Activated CD8-positive, alpha-beta T cell treated with anti-CD3 and anti-CD28 coated beads for 36 hours (primary cell): ENCODE measurements at places on chromosomes 1 and 21. TPM values are rescaled to one million over a fixed set of nuclear protein-coding genes. Genes with fewer than 3 reads are reported as not detected.

DNA sequence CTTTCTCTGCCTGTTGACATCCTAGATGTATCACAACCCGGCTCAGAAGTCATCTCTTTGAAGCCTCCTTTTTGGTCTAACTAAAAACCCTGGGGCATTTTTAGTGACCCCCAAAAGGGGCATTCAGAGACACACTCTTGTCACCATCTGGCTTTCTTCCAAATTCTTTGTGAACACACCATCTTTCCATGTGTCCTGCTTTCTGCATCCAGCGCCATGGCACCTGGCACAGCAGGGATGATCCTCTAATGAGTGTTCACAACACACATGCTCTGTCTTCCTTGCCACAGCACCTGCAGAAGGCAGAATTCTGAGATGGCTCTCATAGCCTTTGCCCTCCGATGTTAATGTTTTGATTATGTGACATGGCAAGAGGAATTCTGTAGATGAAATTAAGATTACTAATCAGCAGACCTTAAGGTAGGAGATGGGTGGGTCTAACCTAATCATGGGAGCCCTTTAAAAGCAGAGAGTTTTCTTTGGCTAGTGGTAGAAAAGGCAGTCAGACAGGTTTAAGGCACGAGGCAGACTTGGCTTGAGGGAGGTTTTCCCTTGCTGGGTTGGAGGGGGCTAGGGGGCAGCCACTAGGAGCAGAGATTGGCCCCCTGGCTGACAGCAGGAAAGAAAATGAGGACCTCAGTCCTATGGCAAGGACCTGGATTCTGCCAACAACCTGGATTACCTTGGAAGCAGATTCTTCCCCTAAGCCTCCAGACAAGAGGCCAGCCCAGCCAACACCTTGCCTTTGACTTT is 4.9 kb upstream of the TMEM61 start:
- DNase-seq, result no peak

DNA sequence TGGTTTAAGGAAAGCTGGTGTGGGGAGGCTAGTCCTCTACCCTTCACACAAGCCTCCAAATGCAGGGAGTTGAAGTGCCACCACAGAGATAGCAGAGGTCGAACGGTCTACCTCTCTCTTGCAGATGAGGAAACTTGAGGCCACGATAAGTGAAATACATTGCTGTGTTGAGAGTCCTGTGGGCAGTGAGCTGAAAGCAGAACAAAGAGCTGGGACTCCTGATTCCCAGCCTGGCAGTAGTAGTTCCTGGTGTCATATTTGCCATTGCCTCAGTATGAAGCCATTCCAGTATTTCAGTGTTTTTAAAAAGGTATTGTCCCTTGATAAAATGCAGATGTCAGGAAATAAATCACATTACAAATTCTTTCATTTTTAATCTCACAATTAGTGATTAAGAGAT is 28.6 kb downstream of the AK4 start:
- no peak for DNase-seq

GRCh38 chr1:43232074-43232473 is 37.7 kb upstream of the TMEM125 start:
- no peak for DNase-seq

DNA sequence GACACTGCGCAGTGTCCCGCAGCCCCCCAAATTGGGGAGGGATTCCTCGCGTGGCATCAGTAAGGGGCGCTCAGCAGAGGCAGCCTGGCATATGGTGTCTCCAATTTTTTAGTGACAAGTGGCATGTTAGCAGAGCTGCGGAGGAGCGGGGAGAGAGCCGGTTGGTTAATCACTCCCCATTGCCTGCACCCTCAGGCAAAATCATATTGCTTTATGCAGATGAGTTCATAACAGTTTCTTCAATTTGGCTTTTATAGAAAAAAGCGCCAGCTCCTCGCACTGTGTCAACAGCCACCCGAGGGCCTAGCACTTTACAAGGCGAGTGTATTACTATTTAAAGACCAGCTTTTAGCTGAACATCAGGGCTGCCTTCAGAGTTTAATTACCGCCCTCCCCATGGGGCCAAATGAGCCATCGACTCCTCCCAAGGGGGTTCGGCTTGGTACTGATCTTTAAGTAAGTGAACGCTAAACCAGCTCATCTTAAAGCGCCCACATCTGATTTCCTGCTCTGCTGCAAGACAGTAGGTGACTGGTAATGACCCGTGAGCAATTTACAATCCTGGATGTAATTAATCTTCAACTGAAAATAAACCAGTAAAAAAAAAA is 298.9 kb downstream of the DSCAM start:
- DNase-seq, result no peak

- peak; percentile 21 for DNase-seq
Observed at GRCh38 chr1:234216116-234216703, 157.0 kb upstream of the COA6 start.

GRCh38 chr1:239914751-239915231 is 176.9 kb upstream of the FMN2 start:
- DNase-seq, result no peak

GRCh38 chr1:161071886-161072371 is 2.2 kb upstream of the ARHGAP30 start:
- DNase-seq, result peak; percentile 81

GRCh38 chr1:46761740-46762139 is 37.1 kb upstream of the CYP4B1 start:
- no peak for DNase-seq

DNA sequence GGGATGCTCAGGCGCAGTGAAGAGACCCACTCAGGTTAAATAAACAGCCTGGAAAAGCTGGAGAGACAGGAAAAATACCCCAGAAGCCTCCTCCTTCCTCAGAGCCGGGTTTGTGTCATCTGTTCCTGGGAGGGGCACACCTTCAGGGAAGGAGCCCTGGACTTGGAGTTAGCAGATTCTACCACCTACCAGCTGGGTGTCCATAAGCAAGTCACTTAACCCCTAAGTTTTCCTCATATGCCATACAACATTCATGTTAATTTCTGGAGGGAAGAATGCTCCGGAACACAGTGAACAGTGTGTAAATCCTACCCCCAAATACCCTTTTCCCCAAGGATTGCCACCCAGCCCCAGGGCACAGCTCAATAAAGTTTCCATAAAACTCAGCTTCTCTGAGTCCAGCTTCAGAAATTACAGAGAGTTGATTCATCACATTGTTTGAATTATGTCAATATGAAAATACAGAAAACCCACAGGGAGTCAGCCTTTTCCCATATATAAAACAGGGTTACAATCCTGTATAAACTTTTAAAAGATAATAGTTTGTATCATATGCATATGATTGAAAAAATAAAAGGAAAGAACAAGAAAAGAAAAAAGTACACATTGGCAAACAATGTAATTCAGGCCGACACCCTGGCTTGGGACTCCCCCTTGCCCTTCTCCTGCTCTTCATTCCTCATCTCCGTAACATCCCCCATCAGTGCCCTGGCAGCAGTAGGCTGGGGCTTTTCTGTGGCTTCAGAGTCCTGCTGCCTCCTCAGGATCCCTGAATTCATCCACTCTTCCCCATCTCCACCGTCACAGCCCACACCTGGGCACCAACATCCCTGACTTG is 291.8 kb upstream of the USP24 start:
- no peak for DNase-seq

- DNase-seq, result no peak
Observed at GRCh38 chr1:6998267-6998666, 213.0 kb downstream of the CAMTA1 start.

DNA sequence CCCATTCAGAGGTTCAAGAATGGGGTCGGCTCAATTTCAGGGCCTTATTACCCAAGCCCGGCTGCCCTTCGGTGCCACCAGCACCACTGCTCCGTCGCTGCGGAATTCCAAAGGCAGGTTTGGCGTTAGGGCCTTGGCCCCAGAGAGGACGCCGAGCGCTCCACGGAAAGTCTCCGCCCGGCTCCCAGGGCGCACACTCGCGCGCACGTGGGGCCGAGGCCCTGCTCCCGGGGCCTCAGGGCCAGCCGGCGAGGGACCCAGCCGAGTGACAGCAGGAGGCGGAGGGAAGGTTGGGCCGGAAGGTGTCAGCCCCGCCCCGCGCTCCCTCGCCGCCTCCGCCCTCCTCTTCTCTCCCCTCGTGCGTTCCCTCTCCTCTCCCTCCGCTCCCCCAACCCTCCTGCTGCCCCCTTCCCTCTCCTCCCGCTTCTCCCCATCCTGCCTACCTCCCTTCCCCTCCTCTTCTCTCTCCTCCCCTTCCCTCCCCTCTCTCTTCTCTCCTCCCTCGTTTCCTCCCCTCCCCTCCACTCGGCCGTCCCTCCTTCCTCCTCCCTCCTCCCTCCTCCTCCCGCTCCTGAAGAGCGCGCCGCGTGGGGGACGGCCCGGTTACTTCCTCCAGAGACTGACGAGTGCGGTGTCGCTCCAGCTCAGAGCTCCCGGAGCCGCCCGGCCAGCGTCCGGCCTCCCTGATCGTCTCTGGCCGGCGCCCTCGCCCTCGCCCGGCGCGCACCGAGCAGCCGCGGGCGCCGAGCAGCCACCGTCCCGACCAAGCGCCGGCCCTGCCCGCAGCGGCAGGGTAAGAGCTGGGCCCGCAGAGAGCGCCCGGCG is at the start of gene ETS2:
ETS2 (plus strand) TSS at position 602 of the 825 bp plus-strand sequence. CDS start 4,106 bp downstream, outside the sequence.
- peak; percentile 84 for DNase-seq

GRCh38 chr1:56297904-56298303 is 281.5 kb downstream of the PLPP3 start:
- no peak for DNase-seq

- DNase-seq, result no peak
Observed at GRCh38 chr1:67626090-67626860, 58.7 kb upstream of the GADD45A start.

DNA sequence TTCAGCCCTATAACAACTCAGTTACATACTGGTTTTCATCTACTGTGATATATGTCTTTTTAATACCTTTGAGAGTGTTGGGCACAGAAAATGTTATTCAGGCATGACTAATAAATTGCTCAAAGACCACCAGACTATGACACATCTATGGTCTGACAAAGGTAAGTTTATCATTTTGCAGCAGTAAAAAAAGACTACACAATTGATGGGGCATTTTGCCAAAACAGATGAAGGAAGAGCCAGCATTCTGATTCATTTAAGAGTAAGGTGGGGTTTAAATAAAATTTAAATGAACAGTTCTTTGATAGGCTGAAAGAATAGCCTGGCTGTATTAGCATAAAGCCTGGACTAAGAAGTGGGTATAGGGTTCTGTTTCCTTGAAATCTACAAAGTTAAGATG is 8.8 kb upstream of the RNPC3 start:
- DNase-seq, result peak; percentile 3

DNA sequence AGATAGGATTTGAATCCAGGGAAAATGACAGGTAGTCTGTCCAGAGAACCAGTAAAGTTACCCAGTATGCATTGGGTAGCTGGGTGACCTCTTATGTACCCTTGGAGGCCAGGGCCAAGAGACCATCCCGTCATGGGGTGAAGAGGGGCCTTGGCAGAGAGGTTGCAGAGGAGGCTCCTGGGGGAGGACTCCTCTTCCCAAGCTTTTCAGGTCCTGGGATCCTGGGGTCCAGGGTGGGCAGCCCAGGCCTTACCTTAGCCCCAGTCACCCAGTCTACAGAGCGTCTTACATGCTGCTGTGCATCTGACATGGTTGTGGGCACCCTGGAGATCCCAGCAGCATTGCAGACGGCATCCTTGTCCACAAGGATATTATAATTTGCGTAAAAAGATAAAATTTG is 14.0 kb downstream of the PMF1 start:
- no peak for DNase-seq

GRCh38 chr21:39804240-39804639 is 59.3 kb downstream of the IGSF5 start:
- no peak for DNase-seq

DNA sequence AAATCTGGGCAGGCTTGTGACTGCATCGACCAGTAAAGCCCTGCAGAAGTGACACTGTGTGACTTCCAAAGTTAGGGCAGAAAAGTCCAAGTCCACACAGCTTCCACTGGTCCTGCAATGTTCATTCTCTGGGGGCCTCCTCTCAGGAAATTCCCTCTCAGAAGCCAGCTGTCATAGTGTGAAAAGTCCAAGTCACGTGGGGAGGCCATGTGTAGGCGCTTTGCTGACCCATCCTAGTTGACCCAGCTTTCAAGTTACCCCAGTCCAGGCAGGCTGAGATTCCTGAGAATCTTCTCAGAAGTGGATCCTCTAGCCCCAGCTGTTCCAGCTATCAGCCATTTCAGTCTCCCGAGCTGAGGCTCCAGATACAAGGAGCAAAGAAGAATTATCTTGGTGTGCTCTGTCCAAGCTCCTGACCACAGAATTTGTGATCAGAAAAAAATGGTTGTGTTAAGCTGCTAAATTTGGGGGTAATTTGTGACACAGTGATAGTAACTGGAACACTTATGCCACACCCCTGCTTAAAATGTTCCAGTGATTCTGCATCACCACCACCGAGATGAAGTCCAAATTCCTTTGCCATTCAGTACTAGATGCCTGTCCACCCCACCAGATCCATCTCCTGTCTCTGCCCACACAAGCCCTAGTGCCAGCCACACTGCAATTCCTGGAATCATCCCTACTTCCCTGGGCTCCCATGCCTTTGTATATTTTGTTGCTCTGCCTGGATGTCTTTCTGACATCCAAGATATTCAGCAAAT is 2.5 kb upstream of the STUM start:
- no peak for DNase-seq

- DNase-seq, result no peak
Observed at GRCh38 chr1:28147264-28148094, 29.0 kb downstream of the PTAFR start.

DNA sequence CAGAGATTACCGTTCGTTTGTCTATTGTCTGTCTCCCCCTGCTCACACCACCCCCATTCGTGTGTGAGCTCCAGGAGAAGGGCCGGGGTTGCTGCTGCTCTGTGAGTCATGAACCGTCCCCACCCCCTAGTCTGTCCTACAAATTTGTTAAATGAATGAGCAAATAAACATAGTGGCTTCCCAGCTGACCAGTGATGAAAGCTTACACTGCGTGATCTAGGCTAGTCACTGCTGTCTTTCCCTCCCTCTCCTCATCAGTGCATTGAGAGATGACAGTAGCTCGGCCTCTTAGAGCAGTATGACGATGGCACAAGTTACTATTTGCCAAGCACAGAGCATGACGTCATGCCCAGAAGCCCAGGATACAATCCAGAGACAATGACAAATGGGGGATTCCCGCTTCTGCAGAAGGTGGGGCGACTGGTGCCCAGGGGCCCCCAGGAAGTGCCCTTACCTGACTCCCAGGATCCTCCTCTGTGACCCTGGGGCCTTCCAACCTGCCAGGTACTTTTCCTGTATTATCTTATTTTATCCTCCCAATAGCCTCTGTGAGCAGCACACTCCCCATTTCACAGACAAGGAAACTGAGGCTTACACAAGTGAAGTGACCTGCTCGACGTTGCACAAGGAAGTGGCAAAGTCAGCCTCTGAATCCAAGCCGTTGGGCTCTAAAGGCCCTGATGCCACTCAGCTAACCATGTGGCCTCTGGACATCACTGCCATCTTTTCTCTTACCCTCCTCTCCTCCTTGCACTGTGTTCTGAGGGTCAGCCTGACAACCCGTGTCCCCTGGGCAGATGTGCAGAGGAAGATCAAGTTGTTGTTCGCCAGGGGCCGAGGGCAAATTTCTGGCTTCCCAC is 8.6 kb upstream of the EPHA2 start:
- peak; percentile 66 for DNase-seq

- peak; percentile 18 for DNase-seq
Observed at GRCh38 chr21:17513214-17514123, 626 bp downstream of the CXADR start.

- DNase-seq, result no peak
Observed at GRCh38 chr1:35559317-35559944, 1.8 kb downstream of the NCDN start.

VSIG8 gene
- total RNA-seq, result not detected

LEFTY2 gene
- not detected for total RNA-seq

BTBD19 gene
- total RNA-seq, result 5.6 TPM

XCL1 gene
- 106 TPM for total RNA-seq

LCE2C gene
- not detected for total RNA-seq

UTS2 gene
- not detected for total RNA-seq

ITLN2 gene
- not detected for total RNA-seq
